Aorta (tissue), 5 donors: ENCODE measurements at places on chromosomes 3 and 15. TPM values are rescaled to one million over a fixed set of nuclear protein-coding genes. Genes with fewer than 3 reads are reported as not detected.

ACAP2 gene
- 70.3 TPM for total RNA-seq

DNA sequence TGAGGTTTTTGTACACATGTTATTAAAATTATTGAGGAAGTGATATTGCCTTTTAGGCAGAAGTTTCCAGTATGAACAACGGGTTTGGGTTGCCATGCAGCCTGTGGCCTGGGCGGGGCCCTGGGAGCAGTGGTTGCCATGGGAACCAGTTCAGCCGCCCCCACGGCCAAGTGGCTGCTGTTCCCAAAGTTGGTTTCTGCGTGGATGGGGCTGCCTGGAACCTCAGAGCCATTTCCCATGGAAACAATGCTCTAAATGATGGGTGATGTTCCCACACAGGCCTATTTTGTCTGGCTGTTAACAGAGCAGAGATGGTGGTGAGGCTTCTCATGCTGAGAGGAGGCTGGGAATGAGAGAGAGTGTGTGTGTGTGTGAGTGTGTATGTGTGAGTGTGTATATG lies 19.5 kb downstream of the MRAS start:
- no peak overlapping the region for H3K27ac ChIP-seq
- no peaks in the 10 kb centered on the region for H3K36me3 ChIP-seq
- no peaks in the 10 kb centered on the region for H3K27me3 ChIP-seq
- no peak overlapping the region for H3K4me3 ChIP-seq
- peak; percentile 89 for DNase-seq

GRCh38 chr15:72782274-72783003 lies 1.1 kb downstream of the ADPGK start:
- H3K27ac ChIP-seq = no peak overlapping the region
- H3K27me3 ChIP-seq = no peaks in the 10 kb centered on the region
- peak overlapping the region; percentile 75 for H3K4me3 ChIP-seq
- no peaks in the 10 kb centered on the region for H3K36me3 ChIP-seq
- no peak for DNase-seq

TXNRD3 gene
- total RNA-seq = 13.7 TPM

ISLR2 gene
- 1.2 TPM for total RNA-seq

NMNAT3 gene
- 12.7 TPM for total RNA-seq

GRCh38 chr3:40653001-40653400 lies 128.2 kb downstream of the ZNF621 start:
- H3K27ac ChIP-seq = no peak overlapping the region
- H3K4me1 ChIP-seq = no peaks in the 10 kb centered on the region
- no peaks in the 10 kb centered on the region for H3K27me3 ChIP-seq
- H3K36me3 ChIP-seq = no peaks in the 10 kb centered on the region

PEX5L gene
- total RNA-seq = not detected

GRCh38 chr15:94135486-94136147 lies 95.7 kb upstream of the MCTP2 start:
- no peak for DNase-seq
- no peak overlapping the region for H3K4me3 ChIP-seq
- H3K4me1 ChIP-seq = no peaks in the 10 kb centered on the region
- H3K36me3 ChIP-seq = no peaks in the 10 kb centered on the region
